SHP77 (cell line): ENCODE measurements at places on chromosomes 6 and 20.

- peak; percentile 91 for DNase-seq
Measured at GRCh38 chr6:13814176-13814937, at the start of gene MCUR1. TSS of gene MCUR1 (minus strand) at chr6:13814557. CDS start at chr6:13814429, 128 bp downstream.

DNA sequence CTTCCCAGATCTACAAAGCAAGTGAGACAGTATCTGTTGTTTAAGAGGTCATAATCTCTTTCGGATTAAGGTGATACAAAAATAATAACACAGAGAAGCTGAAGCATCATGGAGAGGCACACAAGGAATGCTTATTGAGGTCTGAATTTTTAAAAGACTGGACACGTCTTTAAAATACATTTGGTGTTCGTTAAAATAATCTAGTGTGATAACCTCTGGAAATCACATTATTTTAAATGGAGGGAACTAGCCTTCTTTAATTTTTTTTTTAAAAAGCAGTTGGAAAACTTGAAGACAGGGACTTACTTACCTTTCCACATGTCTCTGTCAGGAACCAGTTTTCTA lies 1.9 kb upstream of the LRRC1 start:
- no peak for DNase-seq

- no peak for DNase-seq
Measured at GRCh38 chr20:61903575-61904340, 161.9 kb downstream of the TAF4 start.

DNA sequence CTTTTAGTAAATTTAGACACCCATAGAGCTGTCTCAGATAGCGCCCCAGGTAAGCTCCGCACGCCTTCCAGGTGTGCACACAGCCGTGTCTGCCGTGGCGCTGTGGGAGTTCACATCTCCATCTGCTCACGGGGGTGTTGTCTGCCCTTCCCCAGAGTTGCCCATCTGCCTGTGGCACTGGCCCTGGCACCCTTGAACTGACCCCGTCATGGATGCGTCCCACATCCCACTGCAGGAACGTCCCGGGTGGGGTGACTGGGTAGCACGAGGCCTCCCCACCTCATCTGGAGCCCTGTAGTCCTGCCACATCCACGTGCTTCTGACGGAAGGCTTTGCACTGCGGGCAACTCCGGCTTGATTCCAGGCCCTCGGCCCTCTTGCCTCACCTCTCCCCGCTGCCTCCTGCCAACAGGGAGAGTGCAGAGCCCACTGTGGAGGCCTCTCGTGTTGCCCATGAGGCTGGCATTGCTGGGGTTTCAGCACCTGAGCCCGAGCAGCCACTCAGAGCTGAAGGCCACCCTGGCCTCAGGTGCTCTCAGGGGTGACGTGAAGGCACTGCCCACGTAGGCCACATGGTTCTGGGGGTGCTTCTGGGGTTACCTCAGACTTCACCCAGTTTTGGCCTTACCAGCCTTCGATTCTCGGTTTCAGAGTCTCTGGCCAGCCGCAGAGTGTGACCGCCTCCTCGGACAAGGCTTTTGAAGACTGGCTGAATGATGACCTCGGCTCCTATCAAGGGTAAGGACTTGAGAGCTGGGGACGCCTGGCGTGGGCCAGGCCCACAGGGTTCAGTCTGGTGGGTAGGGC lies 5.1 kb downstream of the ARFGAP1 start:
- no peak for DNase-seq

DNA sequence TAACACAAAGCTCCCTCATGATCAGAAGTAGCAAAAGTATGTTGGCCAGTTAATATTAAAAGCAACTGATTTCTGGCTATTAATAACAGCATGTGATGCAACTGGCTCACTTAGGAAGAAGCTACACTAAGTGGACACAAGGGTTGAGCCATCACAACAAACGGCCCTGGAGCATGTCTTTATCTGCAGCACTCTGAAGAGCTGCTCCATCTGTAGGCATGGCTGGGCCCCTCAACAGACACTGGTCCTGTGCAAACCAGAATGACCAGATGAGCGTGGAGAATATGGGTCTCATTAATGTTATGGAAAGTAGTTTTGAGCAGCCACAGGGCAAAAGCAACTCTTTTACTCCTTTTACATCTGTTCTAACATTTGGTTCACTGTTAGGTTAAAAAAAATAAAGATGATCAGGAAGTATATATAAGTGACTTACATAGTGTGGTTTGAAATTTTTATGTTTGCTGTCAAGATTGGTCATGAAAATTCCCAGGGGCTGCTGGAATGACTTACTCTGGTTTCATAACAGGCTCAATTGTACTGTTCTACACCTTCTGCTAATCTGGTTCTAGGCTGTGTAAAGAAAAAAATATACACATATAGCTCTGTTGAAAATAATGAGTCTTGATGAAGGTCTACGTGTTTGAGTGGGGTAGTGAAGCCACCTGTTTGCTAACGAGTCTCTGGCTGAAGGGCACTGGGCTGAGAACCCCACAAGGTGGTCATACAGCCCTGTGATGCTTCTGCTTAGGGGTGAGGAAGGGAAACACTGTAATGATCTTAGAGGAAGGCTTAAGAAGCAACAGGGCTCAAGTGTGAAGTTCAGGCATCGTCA lies 58.1 kb downstream of the INSM1 start:
- no peak for DNase-seq

- DNase-seq, result no peak
Measured at GRCh38 chr20:3521852-3522740, 51.3 kb downstream of the ATRN start.

DNA sequence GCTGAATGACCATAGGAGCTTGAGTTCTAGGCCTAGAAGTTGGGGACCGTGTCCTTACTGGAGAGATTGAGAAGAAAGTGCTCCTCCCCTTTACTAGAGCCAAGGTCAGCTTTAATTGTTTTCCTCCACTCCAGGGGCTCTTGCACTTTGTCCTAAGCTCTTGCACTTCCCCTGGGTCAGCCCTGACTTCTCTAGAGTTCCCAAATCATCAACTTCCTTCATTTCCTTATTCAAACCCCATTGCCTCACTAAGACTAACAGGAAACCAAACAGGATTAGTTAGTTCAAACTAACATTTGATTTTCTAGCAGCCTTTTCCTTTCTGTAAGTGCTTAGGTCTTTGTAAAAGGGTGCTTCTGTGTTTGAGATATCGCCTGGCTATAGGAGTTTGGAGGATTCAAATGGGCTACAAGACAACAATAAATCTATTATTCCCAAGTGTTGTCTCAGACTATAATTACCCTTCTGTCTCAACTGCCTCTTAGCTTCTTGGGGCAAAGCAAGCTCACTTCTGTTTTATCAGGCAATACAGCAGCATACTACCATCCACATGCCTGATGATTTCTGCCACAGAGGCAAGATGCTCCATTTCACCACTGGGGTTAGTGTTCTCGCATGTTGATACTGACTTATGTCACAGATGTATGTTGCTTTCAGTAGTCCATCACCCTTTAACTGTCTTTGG lies 12.8 kb upstream of the DTNBP1 start:
- DNase-seq, result no peak

GRCh38 chr6:128521282-128521632 lies 858 bp upstream of the PTPRK start:
- no peak for DNase-seq

DNA sequence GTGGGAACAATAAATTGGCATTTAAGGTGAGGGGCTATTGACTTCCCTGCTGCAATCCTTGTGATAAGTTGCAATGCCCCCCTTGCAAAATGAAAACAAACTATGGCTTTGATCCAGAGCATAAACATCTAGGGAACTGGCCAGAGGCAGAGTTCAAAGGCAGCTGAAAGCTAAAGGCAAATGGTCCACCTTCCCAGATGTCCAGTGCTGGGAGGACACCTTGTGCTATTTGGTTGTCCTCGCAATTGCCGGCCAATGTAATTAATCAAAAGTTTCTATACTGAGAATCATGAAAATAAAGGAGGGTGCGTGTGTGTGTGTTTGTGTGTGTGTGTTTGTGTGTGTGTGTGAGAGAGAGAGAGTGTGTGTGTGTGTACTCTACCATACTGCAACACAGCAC lies 337.4 kb downstream of the CBLN4 start:
- DNase-seq, result no peak

- no peak for DNase-seq
Measured at GRCh38 chr20:56582542-56582941, 46.6 kb upstream of the TFAP2C start.

DNA sequence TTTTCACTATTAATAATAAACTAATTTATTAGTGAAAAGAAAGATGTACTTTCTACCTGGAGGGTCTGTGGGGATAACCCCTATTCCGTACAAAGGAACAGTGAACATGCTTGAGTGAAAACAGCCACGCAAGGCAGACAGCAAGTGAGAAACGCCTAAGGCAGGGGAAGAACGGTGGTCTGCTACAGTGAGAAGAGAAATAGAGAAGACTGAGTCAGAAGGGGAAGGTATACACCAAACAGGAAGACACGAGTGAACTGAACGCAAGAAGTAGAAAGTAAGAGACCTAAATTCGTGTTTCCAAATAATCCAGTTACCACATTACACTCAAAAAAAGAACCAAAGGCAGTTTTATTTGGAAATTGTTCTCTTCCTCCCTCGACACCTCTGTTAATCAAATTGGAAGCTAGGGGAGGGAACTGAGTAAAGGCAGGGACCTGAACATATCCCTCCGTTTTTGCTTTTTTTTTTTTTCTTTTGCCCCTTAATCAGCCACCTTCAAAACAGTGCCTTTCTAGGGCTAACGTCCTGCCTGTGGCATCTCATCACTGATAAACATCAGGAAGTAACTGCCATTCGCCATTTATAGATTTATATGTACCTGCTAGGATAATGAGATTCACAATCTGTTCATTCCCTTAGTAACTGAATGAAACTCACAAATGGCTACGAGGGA lies 48.9 kb downstream of the ATXN1 start:
- DNase-seq, result no peak

DNA sequence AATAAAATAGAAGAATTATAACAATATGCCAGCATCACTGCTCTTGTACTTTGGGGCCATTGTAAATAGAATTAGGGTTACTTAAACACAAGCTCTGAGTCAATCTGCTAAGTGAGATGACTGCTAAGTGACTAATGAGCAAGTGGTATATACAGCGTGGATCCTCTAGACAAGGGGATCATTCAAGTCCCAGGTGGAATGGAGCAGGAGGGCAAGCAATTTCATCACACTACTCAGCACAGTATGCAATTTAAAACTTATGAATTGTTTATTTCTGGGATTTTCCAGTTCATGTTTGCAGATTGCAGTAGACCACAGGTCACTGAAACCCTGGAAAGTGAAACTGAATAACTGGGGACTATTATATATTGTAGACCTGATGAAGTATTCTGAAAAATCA lies 235.3 kb downstream of the BTBD3 start:
- no peak for DNase-seq

GRCh38 chr6:72218125-72218524 lies 331.8 kb downstream of the RIMS1 start:
- DNase-seq, result peak; percentile 1

DNA sequence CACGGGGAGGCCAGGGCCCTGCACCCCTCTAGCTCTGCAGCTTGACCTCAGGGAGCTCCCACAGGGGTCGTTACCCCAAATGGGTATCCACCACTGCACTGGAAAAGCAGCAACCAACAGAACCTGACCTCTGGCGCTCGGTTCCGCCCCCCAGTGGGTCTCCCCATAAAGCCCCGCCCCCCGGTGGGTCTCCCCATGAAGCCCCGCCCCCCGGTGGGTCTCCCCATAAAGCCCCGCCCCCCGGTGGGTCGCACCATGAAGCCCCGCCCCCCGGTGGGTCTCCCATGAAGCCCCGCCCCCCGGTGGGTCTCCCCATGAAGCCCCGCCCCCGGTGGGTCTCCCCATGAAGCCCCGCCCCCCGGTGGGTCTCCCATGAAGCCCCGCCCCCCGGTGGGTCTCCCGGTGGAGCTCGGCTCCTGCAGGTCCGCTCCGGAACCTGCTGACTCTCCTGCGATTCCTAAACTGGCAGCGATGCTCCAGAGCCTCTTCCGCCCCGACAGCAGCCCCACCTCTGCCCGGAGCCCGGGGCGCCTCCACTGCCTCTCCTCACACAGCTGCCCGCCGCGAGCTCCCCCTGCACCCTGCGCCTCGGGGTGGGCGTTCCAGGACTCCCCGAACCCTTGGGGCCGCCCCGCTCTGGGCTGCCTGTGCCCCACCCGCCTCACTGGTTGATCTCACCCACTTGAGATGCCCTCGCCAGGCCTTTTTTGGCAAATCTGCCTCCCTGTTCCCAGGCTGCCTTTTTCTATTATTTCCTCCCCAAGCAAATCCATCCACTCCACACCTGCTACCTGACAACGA lies 12.1 kb downstream of the SLC2A4RG start:
- peak; percentile 32 for DNase-seq

DNA sequence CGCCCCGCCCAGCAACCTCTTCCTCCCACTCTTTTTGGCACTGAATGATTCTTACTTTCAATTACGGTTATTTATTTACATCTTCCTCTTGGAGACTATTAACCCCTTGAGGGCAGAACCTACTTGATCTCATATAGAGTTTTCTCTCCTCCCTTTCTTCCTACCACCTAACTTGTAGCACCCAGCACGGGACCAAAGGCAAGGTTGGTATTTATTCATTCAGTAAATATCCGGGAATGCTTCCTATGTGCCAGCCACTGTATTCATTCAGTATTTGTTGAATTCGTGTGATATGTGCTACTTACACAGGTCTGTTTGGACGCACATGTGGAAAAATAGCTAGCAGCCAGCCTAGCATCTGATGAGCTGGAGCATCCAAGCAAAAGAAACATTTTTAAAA lies 1.3 kb upstream of the CNKSR3 start:
- peak; percentile 59 for DNase-seq

- no peak for DNase-seq
Measured at GRCh38 chr20:25230166-25230831, 17.6 kb upstream of the PYGB start.

DNA sequence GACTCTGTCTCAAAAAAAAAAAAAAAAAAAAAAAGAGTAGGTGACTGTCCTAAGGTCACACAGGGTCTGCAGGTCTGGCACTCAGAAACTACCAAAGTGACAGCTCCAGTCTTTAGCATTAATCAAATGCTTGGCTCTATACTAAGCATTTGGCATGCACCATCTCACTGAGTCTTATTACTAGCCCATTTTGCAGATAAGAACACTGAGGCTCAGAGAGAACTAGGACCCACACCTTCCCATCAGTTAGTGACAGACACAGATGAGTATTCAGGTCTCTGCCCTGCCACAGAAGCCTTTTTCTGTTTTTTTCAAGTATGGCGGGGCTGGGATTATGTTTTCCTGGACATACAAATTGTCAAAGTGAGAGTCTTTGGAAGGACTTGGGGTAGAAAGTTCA lies 23.1 kb upstream of the VSTM2L start:
- DNase-seq, result no peak

- DNase-seq, result no peak
Measured at GRCh38 chr20:24134930-24135329, 146.4 kb upstream of the GGTLC1 start.

- DNase-seq, result no peak
Measured at GRCh38 chr20:63121749-63122405, 94.1 kb downstream of the YTHDF1 start.

GRCh38 chr20:51697096-51697826 lies 70.9 kb downstream of the ATP9A start:
- DNase-seq, result no peak
